ENCODE measurements at places on chromosomes 1 and 21.
A peak's percentile ranks its signal among the peaks of the same experiment; 100 is the strongest.

GRCh38 chr21:39561140-39561539 is 51.6 kb upstream of the B3GALT5 start:
- DNase-seq: no peak

- no peak for DNase-seq
These were observed 25.8 kb upstream of the AADACL3 start for GRCh38 chr1:12690156-12690555.

GRCh38 chr1:155177192-155177917 is 3.7 kb downstream of the TRIM46 start:
- DNase-seq: no peak

DNA sequence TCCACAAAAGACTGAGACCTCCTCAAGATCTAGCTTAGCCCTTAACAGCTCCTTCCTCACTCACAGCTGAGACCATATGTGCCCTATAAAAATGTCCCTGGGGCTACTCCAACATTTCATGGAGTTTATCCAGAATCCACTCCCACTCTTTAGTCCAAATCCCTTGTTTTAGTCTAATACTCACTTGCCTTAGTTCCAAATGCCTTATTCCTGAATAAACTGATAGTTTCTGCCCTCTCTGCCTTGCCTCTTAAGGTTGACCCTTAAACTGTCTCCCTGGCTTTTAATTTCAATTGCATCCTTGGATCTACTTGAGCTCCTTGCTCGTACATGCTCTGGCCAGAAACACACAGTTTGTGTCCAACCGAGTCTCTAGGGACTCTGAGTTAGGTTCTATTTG is 47.3 kb upstream of the LYPLAL1 start:
- no peak for DNase-seq

DNA sequence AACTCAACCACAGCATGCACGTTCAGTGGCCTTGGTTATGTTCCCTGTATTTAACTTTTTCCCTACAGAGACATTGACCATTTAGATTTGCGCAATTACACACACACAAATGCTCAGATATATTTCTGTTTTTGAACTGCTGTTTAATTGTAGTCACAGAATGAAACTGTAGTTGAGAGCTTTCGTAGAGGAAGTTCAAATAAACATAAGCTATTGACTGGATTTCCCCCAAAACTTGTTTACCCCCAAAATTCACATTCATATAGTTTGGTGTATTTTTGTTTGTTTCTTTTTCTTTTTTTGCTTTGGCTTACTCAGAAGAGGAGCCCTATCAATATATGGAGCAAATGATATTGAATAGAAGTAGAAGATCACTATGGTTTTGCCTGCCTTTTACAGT is 921.0 kb downstream of the ADGRL2 start:
- DNase-seq: no peak

DNA sequence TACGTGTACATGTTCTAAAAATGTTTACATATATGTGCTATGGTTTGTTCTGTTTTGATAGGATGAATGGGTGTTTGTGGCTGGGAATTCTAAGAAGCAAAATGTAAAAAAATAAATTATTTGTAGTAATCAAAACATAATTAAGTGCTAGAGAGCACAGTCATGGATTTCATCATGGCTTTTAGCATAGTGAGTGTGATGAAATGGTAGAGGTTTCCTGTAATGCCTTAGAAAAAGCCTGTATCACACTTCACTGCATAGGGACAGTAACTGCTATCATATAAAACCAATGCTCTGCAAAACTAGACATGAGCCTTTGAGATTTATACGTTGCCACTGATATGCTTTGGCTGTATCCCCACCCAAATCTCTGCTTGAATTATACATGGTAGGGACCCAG is 99.8 kb downstream of the PTGER3 start:
- no peak for DNase-seq

DNA sequence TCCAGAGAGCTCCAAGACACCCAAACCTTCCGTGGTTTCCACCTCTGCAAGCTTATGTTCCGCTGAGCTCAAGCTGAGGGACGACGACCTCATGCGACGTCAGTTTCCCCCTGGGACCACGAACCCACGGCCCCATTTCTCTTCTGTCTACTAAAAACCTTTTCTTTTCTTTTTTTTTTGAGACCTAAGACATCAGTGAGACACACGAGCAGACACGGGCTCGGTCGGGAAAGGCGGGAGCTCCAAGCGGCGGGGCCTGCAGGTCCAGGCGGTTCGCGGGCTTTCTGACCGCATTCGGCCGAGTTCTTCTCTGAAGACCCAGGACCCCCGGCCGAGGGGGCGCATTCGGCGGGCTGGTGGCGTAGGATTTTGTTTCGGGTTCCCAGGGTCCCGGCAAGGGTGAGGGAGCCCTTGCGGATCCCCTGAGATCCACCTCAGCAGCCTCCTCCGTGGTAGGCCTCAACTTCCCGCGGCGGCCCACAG is 402 bp downstream of the C21orf58 start:
- DNase-seq: no peak

DNA sequence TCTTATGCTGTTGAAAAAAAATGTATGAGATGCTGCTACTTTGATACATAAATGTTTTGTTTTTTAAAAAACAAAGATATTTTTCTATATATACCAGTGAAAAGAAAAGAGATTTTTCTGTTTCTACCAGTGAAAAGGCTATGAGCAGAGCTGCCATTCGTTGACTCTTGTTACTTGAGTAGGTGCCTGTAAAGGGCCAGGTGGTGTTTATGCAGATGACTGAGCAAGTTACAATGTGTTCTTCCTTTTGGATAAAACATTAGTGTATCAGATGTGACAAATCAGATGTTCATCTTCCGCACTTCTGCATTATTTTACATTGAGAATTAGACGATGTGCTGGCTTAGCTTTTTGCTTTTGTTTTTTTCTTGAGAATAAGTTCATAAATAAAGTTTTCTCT is 45.4 kb downstream of the BARHL2 start:
- DNase-seq: no peak

DNA sequence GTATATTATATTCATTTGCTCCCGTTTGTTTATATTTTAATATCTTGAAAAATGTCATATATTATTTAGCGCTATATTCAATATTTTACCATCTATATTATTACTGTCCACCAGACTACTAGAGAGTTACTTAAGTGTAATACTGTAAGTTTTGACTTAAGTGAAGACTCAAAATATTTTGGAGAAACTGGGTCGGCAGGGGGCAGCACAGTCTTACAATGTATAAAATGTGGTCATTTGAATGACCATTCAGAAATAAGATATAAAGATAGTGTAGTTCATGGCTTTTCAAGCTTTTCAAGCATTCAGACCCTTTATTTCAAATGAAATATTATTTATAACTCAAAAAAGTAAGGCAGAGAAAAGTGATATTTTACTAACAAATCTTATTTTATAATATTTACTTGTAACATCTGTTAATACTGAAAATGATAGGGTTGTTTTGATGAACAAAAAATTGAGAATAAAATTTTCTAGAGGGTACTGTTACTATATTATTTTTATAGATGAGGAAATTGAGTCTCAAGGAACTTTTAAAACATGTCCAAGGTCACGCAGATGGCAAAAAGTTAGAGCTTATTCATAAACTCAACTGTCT is 89.0 kb upstream of the SERTAD4 start:
- DNase-seq: no peak

- no peak for DNase-seq
These were observed 73.8 kb downstream of the LYPLAL1 start for GRCh38 chr1:219247441-219247840.

GRCh38 chr1:209729436-209729835 is 24.8 kb downstream of the HSD11B1 start:
- DNase-seq: no peak

GRCh38 chr1:185644531-185644930 is 89.7 kb upstream of the HMCN1 start:
- no peak for DNase-seq

DNA sequence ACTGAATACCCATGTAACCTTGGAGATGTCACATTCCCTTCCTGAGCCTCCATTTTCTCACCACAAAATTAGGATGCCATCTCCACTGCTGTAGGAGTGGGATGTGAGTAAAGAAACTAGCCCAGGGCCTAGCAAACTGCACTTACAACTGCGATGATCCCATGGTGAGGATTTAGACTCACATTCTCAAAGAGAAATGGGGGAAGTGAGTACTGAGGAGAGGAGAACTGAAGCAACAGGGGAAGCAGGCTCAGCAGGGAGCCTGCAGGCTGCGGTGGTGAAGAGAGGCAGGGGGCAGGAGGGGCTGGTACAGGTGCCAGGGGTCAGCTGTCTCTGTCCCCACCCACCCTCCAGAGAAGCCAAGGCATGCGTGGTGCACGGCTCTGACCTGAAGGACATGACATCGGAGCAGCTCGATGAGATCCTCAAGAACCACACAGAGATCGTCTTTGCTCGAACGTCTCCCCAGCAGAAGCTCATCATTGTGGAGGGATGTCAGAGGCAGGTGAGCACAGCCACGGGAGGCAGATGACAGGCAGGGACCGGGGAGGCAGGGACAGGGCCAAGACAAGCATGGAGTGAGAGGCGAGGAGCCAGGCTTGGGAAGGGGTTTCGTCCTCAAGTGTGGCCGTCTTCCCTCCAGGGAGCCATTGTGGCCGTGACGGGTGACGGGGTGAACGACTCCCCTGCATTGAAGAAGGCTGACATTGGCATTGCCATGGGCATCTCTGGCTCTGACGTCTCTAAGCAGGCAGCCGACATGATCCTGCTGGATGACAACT is 16.4 kb upstream of the ATP1A4 start:
- no peak for DNase-seq

DNA sequence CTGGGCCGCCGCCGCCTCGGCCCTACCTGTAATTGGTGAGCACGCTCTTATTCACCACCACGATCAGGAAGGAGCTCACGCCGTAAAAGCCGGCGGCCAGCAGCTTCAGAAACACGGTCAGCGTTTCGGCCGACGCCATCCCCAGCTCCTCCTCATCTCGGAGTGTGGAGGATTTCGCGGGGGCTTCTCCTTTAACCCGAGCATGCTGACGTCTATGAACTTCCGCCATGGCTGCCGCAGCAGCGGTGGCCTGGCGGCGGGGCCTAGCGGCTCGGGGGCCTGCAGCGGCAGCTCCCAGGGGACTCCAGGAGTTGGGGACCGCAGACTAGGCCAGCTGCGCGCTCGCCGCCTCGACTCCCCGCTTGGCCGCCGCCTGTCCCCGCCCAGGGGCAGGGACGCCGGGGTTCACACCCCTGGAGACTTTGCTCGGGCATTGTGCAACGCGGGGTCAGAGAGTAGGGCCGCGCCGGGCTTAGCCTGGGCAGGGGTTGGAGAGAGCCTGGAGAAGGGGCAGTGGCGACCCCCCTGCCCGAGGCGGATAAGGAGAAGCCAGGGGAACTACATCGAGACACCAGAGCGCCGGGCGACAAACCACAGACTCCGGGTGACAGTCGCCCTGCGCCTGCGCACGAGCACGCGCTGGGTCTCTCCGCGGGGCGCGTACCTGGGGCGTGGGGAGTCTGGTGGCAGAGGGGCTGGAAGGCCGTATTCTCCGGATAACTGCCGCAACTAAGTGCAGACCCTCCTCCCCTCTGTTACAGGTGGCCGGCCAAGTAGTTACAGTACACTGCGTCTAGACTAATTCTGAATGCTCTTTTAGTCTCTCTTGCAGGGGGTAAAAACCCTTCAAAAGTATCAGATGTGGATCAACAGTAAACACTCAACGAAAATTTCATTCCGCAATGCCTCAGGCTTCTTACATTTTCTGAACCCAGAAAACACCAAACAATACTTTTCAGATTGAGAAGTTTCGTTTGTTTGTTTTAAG is at the start of gene SLC35D1:
Gene SLC35D1, minus strand, starts transcription at position 364 of the 988 bp plus-strand sequence. Its CDS starts 135 bp downstream, at position 229.
- peak; percentile 65 for DNase-seq

- DNase-seq: no peak
These were observed 101.5 kb downstream of the MRPL37 start for GRCh38 chr1:54301497-54301896.

DNA sequence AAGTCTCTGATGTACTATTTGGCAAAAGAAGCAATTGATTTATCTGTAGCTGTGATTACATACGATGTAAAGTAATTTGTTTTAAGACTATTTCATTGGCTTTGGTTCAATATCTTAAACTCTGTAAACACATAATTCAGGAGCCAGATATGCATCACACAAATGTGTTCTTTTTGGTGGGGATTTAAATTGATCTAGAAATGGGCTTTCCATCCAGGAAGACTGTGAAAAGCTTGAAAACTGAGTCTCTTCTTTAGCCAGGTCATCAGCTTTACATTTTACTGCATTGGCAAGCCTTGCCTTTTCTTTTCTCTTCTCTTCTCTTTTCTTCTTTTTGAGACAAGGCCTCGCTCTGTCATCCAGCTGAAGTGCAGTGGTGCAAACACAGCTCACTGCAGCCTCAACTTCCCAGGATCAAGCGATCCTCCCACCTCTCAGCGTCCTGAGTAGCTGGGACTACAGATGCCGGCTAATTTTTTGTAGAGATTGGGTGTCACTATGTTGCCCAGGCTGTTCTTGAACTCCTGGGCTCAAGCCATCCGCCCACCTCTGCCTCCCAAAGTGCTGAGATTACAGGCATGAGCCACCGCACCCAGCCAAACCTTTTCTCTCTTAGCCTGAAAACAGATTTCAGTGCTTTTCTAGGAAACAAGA is 1.4 kb downstream of the RCAN3 start:
- no peak for DNase-seq

- DNase-seq: no peak
These were observed 43.4 kb downstream of the RPRD2 start for GRCh38 chr1:150407330-150407729.

DNA sequence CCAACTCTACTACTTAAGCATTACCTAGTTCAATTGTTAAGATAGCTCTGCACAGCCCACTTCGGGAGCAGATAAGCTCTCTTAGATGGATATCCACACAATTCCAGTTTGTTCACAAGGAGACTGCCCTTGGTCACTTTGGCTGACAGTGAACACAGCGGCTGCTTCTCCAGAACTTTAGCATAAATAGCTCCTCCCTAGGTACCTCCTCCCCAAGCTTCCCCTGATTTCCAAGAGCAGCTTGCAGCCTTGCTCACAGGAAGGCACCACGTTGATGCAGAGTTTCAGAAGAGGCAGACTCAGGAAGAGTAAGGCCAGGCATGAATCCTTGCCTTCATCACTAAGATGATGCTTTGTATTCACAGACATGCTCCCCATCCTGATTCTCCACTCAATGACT is 24.7 kb downstream of the TFF3 start:
- DNase-seq: no peak

DNA sequence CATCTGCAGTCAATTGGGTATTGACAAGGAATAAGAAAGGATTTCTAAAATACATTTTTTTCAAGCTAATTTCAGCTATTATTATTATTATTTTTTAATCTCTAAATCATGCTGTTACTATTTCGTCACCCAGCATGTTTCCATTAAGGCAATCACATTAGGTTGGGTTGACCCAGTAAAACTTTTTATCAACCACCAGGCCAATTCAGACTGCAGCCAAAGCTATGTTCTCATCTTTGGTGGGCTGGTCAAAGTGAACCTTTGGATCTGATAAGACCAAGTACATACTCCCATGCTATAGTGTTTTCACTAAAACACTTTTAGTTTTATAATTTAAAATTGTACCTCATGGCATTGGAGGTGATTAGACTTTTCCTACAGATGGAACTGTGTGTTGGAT is 198.6 kb downstream of the PBX1 start:
- no peak for DNase-seq

- no peak for DNase-seq
These were observed 9.2 kb downstream of the VANGL1 start for GRCh38 chr1:115650961-115651360.
